Fibroblast of skin of right biceps (primary cell): ENCODE measurements at places on chromosomes 11 and 22.

DNA sequence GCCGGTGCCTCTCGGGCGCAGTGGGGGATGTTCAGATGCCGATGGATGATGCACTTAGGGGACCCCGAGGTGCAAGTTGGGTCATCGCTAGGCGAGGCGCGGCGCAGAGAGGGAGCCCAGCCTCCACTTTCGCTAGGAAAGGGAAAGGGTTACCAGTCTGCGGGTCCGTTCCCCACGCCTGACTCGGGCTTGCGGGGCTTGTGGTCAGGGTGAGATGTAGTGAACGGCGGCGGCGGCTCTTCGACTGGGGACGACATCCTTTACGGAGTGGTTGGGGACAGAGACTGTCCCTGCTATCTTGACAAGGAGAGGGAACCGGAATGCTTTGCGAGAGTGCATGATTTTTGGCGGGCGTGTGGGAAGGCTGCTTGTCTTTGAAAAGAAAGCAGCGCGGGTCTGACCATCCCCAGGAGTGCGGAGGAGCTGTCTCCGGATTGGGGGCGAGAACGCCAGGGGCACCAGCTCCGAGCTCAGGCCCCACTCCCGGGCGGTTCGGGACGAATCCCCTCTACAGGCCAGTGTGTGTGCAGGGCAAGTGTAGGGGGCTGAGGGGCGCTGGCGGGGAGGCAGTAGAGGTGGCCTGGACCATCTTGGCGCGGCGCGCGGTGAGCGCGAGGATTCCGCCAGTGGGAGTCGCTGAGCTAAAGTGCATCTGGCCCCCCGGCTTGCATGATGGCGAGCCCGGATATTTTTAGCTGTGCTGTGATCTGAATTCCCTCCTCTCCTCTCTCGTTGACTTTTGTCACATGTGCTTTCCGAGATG is 1.1 kb downstream of the FAT3 start:
- peak; percentile 42 for DNase-seq

DNA sequence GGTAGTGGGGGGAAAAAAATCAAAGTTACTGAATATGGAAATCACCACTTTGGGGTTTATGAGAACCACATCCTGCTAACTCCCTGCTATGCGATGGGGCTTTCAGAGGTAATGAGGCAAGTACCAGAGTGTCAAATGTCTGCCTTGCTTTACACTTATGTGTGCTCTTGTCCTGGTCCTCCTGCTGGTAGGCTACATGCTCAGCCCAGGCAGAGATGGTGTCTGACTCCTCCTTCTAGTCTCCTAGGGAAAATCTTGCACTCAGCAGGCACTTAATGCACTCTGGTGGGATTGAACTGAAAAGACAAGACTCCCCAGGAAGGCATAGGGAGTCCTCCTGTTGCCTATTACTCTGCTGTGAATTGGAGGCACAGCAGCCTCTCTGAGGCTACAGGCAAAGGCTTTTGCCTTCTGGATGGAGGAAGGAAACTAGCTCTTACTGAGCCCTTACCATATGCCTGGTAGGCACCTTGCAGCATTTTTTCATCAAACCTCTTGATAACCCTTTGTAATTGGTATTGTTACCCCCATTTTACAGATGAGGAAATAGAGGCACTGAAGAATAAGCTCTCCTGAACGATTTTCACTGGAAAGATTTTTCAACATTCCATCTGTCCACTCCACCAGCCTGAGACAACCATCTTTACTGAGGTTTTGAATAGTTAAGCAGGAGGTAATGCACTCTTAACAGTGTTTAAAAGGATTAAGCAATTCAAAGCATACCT is 132.1 kb upstream of the PAX6 start:
- no peak for DNase-seq

GRCh38 chr11:78214331-78215194 is 25.8 kb downstream of the USP35 start:
- DNase-seq: no peak

GRCh38 chr11:130947058-130947457 is 30.8 kb upstream of the SNX19 start:
- DNase-seq: no peak

DNA sequence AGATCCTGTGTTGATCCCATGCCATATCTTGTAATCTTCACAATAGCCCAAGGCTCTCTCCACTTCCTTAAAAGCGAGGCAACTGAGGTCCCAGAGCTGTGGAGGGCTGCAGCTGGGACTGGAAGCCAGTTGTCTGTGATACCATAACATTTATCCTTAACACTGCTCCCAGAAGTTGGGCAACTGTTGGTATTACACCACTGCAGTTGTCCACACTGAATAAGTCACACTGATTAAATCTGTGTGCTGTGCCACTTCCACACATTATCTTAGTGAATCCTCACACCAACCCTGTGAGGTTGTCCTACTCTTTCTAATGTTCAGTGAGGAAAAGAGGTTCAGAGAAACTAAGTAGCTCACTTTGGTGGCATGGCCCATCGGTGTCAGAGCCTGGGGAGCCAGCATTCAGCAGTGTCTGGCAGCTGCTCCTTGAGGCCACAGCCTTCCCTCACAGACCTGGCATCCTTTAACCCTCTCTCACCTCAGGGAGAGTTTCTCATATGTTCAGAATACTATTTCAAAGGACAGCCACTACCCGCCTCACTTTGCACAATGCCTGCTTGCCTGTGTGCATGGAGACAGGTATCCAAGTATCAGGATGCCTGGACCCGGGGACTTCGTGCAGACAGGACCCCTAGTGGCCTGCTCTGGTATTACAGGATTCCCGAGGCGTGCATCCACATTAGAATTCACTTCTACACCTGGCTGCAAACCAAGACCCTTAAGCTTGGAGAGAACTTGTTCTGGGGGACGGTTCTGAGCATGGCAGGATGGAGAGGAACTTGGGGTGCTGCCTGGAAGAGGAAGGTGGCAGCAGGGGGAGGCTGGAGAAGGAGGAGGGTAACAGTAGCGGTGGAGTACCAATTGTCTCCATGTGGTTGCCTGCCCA is 221.9 kb upstream of the TBCEL start:
- peak; percentile 44 for DNase-seq

GRCh38 chr11:105227363-105227762 is 87.8 kb upstream of the CARD18 start:
- DNase-seq: no peak

- DNase-seq: peak; percentile 54
Observed at GRCh38 chr11:3091846-3092602, 34.8 kb upstream of the CARS1 start.

DNA sequence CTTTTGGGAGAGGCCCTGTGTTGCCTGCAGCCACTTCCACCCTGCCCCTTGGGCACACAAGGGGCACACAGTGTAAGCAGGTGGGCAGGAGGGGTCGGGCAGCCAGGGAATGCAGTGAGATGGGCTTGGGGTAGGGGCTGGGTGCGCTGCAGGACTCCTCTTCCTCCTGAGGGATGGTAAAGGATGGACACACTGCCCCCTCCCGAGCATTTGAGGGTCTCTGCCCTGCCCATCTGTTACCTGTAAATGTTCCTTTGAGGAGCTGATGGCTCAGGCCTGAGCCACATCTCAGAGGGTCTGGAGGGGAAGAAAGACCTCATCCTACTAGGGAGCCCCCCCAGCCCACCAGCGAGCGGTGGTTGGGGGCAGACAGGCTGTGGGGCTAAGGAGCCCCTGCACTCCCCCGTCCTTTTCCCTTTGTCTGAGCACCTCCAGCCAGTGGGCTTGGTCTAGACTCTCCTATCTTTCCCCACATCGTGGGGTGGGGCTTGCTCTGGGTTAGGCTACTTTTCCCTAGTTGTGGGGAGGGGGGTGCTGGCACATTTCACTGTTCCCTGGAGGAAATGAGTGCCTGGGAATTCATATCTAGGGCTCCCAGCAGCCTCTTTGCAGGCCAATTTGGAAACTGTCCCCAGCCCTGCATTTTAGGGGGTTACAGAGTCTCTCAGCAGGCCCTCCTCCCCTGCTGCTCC is 1.7 kb upstream of the TSSC4 start:
- DNase-seq: no peak

GRCh38 chr11:88398791-88399570 is 61.4 kb upstream of the CTSC start:
- DNase-seq: no peak

DNA sequence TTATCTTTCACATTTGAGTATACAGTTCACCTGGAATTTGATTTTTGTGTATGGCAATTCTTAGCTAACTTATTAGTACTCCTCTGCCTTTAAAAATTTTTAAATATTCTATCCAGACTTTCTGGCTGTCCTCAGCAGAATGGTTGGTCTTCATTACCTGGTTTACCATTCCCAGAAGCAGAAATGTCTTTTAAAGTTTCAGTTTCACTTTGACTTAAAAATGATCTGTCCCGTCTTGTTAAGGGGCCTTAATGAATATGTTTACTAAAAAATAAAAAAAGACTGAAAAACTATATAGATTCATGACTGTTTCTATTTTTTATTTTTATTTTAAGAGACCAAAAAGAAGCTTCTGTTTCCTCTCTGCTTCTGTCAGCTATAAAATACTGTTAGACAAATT is 70.5 kb upstream of the TNRC6B start:
- DNase-seq: no peak

DNA sequence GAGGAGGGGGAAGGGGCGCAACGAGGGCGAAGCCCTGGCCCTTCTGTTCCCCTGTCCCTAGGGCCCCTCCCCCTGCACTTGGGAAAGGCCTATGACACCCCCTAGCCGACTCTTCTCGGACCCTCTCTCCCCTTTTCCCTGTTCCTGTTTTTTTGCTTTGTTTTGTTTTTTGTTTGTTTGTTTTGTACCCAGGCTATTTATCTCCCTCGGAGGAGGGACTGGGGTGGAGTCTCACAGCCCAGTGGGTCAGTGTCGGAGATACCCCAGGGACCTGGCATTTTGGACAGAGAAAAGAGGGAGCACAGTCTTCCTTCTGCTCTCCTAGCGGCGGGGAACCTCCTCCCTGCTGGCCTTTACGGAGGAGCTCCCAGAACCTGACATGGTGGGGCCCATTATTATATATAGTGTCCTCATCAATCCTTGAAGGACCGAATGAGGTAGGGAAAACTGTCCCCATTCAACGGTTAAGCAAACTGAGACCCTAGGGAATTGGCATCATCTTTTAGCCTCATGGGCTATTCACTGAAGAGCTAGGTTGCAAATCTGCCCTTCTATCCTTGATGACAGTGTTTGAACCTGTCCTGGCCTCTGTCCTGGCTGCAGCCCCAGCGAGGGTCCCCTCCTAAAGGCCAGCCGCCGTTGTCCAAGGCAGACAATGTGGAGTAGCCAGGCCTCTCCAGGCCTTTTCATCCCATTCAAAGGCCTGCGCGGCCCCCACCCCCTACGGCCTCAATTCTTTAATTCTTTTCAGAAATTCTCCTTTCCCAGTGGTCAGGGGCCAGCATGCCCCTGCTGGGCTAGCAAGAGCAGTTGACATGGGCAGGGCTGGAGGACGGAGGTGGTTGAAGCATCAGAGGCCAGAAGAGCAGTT is 911 bp downstream of the EMID1 start:
- no peak for DNase-seq

DNA sequence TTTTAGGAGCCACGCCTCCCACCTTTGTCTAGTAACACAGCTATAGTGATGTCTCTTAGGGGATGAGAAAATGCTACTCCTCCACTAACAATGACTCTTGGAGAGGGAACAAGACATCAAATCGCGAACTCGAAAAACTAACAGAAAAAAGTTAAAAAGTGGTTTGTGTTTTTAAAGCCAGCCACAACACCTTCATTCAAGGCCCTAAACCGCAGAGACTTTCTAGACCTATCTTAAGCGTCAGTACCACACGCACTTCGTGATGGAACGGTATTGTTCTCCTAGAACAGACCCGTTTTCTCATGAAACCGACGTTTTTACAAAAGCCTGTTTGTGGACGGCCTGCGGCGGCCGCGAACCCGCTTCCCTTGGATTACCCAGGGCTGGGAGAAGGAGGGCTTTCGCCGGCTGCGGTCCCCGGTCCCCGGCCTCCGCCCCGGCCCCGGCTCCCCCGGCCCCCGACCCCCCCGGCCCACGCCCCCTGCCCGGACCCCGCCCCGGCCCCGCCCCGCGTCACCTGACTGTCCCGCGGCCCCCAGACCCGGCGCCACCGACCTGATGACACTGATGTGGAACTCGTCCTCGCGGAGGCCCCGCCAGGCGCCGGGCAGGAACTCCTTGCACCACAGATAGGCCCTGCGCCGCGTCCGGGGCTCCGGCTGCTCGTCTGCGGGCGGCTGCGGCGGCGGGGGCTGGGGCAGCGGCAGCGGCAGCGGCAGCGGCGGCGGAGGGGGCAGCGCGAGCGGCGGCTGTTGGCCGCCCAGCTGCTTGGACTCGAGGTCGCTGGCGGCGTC is 718 bp downstream of the CHKA start:
- DNase-seq: peak; percentile 43

DNA sequence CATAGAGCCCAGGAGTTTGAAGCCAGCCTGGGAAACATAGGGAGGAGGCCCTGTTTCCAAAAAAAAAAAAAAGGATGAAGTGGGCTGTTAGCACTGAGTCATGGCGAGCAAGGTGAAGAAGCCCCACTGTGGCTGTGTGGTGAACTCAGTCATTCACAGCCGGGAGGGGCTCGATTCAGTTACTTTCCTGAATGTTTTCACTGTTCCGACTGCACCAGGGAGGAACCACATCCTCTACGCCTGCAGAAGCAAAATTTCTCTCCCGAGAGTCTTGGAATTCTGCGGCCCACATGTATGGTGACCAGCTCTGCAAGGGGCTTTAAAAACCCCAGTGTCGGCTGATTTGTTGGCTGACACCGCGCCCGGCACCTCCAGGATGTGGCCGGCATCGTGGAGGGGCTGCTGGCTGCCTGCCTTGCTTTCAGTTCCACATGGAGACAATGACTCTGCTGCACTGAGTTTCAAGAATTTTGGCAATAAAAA is 27.8 kb upstream of the GRAMD4 start:
- peak; percentile 91 for DNase-seq

DNA sequence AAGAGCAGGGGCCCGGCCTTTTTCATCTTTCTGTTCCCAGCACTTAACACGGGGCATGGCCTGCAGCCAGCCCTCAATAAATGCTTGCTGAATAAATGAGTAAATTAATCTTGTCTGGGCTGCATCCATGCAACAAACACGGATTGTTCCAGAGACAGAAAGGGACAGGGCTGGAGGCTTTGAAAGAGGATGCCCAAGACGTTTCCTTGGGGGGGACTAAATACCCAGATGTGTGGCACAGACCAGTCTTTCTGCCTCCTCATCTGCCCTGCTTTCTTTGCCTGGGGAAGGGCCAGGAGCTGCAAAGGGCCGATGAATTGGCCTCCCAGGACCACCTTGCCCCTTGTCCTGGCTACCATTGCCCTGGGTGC is 40.4 kb downstream of the SHISAL1 start:
- DNase-seq: no peak

- peak; percentile 90 for DNase-seq
Observed at GRCh38 chr11:102177974-102178631, 67.9 kb downstream of the YAP1 start.

DNA sequence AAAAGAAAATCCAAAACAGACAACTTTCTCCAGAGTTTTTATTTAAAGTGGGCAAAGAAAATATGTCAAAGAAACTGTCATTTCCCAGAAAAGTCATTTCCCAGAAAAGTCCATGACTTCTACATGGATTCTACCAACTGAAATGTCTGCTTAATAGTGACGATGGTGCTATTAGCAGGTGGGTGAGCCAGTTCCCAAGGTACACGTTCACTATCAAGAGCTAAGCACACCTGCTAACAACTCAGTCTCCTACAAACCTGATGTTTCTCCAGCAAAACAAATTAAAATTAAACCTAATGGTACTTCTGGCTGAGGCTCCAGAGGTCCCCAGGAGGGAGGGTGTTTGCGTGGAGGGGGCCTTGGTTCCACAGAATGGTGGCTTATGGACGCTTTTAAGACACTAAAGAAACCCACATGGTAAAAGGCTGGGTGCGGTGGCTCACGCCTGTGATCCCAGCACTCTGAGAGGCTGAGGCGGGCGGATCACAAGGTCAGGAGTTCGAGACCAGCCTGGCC is 26.8 kb downstream of the POU2AF1 start:
- no peak for DNase-seq
